Activated CD4-positive, alpha-beta T cell treated with anti-CD3 and anti-CD28 coated beads for 24 hours (primary cell): ENCODE measurements at places on chromosomes 2 and 18.

DNA sequence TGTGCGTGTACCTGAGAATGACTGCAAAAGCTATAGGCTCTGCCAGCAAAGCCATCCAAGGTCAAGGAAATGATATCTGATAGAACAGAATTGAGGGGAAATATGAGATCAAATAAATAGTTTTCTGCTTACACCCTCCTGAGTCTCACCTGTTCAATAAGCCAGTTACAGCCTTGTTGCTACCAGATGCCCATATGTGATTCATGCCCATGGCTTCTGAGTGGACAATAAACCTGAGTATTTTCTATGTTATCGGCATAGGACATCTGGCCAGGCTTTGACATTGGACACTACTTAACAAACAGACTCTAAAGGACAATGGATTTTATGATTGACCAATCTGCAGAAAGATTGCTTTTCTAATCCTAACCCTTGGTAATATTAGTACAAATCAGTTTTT lies 297.9 kb downstream of the LRATD1 start:
- no peak for DNase-seq

DNA sequence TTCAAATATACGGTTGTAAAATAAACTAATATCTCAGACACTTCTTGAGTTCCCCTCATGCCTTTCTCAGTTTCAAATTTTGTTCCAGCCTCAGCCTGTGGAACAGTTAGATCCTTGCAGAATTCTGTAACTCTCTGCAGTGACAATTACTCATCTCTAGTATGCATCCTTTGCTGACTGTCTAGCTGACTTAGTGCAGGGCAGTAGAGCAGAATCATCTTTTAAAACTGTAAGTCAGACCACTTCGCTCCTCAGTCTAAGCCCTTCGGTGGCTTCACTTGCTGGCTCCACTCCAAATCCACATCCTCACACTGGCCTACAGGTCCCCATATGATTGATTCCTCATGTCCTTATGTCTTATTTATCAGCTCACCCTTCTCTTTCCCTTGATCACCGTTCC lies 164.1 kb upstream of the ZSWIM2 start:
- DNase-seq = no peak

GRCh38 chr18:68282232-68282631 lies 432.7 kb downstream of the TMX3 start:
- no peak for DNase-seq

DNA sequence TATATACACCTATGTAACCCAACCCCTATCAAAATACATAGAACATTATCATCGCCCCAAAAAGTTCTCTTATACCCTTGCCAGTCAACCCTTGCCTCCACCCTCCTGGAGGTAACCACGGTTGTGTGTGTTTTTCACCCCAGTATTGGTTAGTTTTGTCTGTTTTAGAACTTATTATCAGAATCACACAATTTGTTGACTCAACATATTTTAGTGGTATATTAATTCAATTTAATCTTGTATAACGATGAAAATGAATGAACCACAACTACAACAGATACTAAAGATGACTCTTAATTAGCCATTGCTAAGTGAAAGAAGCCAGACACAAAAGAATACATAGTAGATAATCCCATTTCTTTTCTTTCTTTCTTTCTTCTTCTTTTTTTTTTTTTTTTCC lies 19.3 kb downstream of the ACOXL start:
- no peak for DNase-seq

GRCh38 chr2:41510108-41510507 lies 537.7 kb upstream of the PKDCC start:
- no peak for DNase-seq

- no peak for DNase-seq
These were observed 22.3 kb upstream of the ST3GAL5 start for GRCh38 chr2:85911097-85911496.
